Stimulated activated CD4-positive, alpha-beta T cell treated with anti-CD3 and anti-CD28 coated beads, Interleukin-2, amount 100 ng/mL, for 24 hours (primary cell): ENCODE measurements at places on chromosomes 6 and 20.

- peak; percentile 54 for DNase-seq
Observed at GRCh38 chr6:132813173-132813856, 1.1 kb upstream of the RPS12 start.

DNA sequence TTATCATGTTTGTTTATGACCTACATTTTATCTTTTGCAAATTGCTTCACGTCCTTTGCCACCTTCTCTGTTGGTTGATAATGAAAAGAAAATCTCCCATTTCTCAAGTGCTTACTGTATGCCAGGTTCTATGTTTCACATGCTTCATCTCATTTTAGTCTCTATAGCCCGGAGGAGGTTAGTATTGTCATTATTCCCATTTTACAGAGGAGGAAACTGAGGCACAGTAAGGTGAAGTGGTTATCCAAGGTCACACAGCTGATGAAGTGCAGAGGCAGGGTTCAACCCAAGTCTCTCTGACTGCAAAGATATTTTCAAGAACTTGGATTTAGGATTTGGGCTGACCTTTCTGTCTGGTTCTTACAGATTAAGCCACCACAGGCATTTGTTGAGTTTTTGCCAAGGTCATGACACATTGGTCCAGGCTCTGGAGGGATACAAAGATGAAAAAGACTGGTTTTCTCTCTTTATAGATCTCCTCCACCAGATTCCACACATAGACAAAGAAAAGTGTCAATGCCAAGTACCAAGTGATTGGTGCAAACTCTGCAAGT is 20.6 kb downstream of the CNBD2 start:
- DNase-seq, result no peak

DNA sequence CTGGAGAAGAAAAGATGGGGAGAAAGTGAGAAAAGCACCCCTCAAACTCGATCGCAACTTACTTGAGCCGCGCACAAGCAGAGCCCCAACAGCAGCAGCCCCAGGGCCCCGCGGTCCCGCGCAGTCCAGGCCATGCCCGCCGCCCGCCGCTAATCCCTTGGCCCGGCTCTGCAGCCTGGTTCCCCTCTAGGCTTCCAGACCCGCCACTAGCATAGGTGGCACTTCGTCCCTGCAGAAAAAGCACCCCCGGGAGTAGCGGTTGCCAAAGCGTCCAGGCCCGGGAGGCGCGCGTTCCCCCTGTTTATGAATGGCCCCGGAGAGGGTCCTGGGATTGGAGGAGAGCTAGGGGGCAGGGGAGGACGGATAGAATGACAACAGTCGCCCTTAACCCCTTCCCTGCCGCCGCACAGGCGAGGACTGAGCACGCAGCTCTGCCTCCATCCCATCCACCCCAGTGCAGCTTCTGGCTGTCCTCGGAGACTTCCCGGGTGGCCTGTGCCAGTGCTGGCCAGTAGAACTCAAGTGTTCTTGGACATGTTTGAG is 19.9 kb downstream of the COL9A1 start:
- DNase-seq, result no peak

DNA sequence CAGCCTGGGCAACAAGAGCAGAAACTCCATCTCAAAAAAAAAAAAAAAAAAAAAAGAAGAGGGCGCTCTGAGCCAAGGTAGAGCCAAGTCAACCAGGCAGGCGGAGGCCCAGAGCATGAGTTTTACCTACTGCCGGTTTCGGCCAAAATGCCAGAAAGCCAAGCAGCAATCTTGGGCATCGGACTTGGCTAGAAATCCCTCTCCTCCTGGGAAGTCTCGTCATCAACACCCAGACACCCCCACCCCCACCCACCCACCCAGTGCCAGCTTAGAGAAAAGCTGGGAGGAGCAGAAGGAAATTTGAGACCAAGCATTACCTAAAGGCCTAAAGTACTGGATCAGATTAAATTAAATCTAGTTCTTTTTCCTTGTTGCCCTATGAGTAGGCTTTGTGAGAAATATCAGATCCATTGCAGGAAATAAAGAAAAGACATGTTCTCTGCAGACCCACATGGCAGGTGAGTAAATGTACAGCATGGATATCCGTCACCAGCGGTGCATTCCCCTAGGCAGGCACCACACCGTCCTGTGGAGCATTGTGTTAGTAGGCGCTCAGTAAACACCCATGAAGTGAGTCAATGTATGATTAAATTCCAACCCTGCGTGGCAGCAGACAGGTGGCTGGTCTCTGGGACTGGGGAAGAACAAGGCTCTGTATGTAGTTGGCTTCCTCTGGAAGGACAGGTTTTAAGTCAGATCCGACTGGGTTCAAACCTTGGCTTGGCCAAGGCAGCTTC is 21.0 kb downstream of the RIPOR3 start:
- no peak for DNase-seq

GRCh38 chr6:37507690-37508421 is 8.2 kb upstream of the CCDC167 start:
- peak; percentile 55 for DNase-seq

GRCh38 chr6:135904666-135905065 is 53.2 kb downstream of the PDE7B start:
- DNase-seq, result no peak

GRCh38 chr20:51586005-51586440 is 43.5 kb upstream of the NFATC2 start:
- no peak for DNase-seq

- no peak for DNase-seq
Observed at GRCh38 chr6:108947114-108947854, 99.1 kb downstream of the ARMC2 start.

- DNase-seq, result no peak
Observed at GRCh38 chr20:32559205-32559752, 25.9 kb downstream of the NOL4L start.

DNA sequence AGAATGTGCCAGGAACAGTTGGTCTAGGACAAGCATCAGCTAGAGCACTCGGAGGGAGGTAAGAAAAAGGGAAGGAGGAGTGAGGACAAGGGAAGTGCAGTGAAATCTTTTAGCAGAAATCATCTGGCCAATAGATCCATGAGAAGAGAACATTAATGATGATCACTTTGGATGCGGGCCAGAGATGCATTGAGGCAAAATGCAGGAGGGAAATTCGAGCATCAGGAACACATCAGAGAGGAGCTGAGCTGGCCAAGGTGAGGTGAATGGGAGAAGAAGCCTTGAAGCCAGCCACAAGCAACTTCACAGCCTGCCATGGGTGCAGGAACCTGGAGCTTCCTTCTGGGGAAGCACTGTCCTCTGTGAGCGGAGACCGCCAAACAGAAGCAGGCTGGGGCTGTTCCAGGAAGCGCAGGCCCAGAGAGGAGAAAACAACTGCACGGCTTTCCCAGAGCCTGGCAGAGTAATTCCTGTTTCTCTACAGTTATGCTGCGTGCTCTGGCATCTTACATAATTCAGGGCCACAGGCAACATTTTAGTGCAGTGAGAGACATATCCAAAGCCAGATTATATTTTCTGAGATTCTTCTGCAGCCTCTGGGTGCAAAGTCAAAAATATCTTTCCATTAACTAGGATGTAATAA is 143.8 kb downstream of the F13A1 start:
- DNase-seq, result no peak

GRCh38 chr20:62381202-62381797 is 5.6 kb upstream of the RPS21 start:
- DNase-seq, result no peak

DNA sequence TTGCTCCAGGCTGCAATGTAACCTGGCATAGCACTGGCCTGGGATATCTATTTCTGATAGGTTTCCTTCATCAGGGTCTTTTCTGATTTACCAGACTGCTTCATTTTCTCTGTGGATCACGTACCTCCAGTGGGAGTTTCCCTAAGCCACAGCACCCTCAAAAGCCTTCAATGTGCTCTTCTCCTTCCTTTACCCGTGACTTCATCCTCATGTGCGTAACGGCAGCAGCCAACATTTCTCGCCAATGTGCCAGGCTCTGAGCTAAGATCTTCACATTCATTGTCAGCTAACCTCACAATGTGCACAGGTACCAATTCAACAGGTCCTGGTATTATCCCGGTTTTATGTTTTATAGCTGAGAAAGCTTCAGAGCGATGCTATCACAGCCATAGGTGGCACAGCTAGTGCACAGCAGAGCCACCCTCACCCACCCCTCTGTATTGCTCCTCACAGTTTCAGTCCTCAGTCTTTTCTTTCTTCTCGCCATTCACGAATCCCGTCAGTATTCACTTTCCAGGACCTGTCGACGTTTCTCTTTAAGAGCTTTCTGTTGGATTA is 58.2 kb downstream of the TNFAIP3 start:
- no peak for DNase-seq

DNA sequence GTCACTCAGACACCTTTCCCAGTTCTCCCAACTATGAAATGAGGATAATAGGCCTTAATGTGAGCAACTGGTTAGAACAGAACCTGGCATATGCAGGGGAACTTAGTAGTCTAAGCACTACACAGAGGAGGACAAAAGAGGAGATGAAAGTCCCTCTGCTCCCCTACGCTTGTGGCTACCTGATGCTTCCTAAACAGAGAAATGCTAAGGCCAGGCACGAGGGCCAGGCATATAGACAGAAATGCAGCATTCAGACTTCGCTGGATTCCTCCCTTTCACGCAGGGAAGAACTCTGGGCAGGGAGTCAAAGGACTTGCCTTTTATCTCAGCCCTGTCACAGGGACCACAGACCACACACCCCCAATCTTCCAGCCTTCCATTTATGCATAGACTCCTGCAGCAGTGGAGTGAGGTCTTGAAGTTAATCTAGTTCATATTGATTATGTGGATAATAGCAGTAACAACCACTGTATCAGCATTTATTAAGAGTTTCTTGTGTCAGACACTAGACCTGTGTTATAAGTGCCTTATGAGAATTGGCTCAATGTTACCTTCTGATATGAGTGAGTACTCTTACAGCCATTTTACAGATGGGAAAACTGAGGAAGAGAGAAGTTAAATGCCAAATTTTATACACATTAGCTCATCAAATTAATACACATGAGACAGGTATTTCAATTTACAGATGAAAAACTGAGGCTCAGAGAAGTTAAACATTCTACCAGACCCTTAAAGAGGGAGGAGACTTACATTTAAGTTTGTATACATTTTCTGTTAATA is 27.0 kb upstream of the TRAF3IP2 start:
- no peak for DNase-seq

GRCh38 chr6:108360919-108361311 is 66.1 kb downstream of the AFG1L start:
- no peak for DNase-seq

- DNase-seq, result no peak
Observed at GRCh38 chr6:30463242-30463641, 26.1 kb upstream of the HLA-E start.

DNA sequence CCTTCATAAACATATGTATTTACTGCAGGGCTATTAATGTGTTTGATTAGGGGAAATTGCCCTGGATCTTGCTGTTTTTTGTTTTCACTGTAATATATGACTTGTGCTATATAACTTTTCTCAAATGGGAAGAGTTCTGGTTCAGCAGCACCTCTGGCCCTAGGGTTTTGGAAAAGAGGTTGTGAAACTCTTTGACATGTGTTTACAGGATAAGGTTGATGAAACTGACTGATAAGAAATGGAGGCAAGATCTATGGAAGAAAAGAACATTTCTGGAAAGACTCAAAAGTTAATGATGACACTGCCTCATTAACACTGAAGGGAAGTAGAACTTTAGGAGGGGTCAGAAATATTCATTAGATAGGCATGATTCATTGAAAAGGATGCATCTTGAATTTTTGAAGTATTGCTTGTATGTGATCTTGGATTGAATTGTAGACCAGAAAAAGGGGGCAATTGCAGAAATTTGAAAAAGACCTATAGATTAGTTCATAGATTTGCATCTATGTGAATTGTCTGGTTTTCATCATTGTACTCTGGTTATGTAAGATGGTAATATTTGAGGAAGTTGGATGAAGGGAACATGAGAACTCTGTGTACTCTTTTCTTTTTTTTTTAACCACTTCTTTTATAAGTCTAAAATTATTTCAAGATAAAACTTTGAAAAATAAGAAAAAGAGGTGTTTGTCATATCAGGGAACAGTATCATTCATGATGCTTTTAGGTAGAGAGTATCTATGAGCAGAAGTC is 54.0 kb downstream of the UTRN start:
- DNase-seq, result no peak

- DNase-seq, result no peak
Observed at GRCh38 chr20:63351811-63352591, 9.1 kb downstream of the CHRNA4 start.

DNA sequence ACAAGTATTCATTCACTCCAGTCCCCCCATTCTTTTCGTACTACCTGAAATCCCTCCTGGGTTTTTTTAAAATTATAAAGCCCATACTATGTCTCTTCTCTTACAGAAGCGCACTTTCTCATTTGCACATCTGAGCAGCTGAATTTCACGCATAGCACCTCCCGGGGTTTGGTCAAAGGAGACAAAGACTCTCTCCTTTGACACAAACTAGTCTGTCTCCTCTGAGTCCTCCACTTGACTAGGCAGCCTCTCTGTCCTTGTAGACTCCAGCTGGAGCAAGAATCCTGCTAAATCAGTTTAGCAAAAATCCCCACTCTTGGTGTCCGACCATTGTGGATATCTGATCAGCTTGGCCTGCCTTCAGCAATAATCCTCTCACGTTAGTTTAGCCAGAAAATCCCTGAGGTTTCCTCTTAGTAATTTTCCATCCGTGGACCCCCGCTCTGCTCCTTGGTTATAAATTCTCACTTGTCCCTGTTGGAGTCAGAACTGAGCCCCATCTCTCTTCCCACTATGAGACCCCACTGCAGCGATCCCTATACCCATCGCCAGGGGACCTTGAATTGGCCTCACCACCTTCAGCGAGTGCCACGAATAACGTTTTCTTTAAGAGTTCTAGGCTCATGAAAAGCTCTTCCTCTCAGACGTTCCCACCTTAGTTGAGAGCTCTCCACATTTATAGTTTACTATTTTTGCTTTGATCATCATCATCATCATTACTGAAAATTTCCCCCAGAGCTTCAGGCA is 29.0 kb downstream of the PDYN start:
- peak; percentile 34 for DNase-seq

GRCh38 chr20:37407019-37407566 is 61.2 kb downstream of the SRC start:
- DNase-seq, result no peak

DNA sequence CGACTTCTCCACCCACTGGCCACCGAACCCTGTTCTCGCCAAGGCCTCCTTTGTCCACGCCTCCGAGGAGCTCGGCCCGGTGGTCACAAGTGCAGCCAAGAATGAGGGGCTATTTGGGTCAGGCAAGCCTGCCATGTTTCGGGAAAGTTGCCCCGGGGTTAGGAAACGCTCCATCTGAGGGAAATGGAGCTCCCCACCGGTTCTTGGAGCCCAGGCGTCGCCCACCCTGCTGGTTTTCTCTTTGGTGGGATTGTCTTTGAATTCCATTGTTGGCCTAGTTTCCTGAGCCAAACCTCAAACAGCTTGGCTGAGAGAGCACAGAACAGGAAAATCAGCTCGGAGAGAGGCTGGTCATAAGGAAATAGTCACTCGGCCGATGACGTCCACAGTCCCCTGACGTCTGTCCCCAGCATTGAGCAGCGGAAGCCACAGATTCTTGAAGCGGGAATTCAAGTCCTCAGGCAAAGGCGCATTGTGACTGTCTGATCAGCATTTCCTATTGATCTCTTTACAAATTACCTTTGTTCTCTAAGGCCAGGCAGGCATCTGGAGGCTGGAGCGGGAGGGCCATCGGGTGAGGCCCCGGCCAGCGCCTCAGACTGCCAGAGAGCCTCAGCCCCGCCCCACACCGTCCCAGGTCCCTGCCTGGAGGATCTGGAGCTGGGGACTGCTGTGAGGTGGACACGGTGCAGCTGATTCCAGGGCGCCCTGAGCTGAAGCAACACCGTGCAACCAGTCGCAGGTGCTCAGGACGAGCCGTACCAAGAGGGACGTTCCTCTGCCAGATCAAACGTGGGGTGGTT is 138.6 kb downstream of the DLL1 start:
- no peak for DNase-seq
